ENCODE measurements at places on chromosomes 6 and 20.

- DNase-seq = no peak
Measured at GRCh38 chr6:162709431-162709830, 18.1 kb downstream of the PRKN start.

DNA sequence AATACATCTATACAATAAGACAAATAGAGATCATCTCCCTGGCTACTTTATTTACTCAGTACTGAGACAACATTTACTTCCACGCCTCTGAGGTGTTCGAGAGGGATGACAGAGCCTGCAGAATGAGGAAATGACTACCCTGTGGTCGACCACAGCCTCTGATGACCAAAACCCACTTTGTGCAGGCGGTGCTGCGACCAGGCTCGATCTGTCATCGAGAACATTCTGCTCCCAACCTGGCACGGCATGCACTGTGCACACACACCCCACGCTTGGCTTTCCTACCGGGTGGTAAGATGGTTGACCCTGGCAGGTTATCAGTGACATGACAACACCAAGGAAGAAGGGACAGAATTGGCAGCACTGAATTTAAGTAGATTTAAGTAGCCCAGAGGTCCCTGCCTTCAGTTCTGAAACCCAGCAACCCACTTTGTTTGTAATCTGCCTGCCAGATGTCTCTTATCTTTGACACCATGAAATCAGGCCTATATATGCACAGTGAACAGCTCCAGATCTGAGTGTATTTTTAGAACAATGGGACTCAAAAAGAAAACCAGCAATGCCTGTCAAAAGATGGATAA, 42.6 kb downstream of the TTI1 start:
- no peak for DNase-seq

GRCh38 chr6:154648188-154648887, 84.9 kb upstream of the SCAF8 start:
- no peak for DNase-seq

DNA sequence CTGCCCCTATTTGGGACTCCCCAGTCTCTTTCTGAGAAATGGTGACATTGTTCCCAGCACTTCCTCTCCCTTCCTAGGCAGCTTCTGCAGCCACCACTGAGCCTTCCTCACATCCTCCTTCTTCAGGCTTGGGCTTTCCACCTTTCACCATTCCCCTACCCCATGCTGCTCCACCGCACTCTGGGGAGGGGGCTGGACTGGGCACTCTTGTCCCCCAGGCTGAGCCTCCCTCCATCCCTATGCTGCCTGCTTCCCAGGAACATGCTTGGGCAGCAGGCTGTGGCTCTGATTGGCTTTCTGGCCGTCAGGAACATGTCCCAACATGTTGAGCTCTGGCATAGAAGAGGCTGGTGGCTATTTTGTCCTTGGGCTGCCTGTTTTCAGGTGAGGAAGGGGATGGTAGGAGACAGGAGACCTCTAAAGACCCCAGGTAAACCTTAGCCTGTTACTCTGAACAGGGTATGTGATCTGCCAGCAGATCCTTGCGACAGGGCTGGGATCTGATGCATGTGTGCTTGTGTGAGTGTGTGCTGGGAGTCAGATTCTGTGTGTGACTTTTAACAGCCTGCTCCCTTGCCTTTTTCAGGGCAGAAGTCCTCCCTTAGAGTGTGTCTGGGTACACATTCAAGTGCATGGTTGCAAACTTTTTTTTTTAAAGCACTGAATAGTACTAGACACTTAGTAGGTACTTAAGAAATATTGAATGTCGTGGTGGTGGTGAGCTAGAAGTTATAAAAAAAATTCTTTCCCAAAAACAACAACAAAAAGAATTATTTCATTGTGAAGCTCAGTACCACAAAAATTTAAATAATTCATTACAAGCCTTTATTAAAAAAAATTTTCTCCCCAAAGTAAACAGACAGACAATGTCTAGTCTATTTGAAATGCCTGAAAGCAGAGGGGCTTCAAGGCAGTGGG, 2.1 kb upstream of the CDKN1A start:
- DNase-seq = peak; percentile 60

DNA sequence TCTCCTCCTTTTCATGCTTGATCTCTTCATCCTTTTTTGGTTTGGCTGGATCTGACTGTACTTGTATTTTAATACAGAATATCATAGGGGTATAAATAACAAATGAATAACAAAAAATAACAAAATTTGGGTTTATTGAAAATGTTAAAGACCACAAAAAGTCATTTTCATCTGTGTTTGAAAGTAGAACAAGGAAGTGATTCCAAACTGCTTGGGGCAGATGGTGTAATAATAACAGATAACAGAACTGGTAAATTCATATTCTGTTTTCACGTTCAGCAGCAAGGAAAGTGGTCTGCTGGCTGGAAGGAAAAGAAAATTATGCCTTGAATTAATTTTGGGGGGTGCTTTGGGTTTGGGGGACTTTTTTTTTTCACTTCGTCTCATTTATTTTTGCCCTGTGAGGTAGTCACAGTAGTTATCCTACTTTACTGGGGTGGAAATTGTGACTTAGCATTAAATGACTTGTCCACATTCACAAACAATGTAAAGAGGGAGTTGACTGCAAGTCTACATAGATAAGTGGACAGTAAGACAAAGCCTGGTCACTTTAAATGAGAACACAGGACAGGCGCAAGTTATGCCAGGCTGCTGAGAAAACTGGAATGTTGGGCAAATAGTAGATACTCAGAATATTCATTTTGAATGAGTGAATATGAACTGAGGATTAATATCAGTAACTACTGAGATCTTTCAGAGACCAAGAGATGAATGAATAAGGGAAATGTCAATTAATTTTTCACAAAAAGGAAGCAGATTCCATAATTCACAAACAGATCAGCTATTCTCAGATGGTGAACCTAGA, 193.9 kb upstream of the CITED2 start:
- no peak for DNase-seq

DNA sequence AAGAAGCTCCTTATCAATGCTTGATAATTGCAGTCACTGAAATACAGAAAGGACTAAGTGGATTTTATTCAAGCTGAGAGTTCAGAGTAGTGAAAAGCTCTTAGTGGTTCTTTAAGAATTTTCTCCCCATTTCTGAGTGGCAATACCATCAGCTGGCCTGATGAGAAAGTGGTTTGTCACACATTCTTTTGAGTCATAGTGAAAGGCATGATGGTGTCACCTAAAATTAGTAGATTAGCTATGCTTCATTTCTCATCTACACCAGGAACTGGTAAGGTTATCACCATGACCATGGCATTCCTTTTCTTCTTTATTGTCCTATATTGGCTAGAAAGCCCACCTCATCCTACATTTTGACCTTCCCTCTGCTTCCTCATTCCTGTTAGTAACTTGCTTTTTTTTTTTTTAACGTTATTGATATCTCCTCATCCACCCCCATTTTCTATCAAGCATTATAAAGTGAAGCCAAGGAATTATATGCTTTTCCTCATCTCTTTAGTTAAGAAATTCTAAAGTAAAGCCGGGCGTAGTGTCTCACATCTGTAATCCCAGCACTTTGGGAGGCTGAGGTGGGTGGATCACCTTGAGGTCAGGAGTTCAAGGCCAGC, 67.4 kb upstream of the LOC128125822 start:
- DNase-seq = no peak

DNA sequence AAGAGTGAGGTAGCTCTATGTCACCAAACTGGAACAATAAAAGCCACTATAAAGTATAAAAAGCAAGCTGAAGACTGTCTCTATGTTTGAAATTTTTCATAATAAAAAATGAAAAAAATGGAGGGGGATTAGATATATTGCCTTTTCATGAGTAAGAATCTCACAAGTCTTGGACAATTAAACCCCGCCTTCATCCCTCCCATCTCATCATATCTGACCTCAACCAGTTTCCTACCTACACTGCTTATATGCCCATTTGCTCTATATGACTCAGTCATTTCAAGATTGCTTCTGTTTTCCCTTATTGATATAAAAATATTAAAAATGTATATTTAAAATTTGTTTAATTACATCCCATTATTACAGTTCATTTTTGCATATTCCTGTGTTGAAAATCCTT, 2.9 kb upstream of the TRIM39 start:
- DNase-seq = no peak

GRCh38 chr6:39923861-39924260, 10.4 kb downstream of the MOCS1 start:
- peak; percentile 75 for DNase-seq

- DNase-seq = no peak
Measured at GRCh38 chr6:147662646-147663045, 154.2 kb downstream of the SAMD5 start.

DNA sequence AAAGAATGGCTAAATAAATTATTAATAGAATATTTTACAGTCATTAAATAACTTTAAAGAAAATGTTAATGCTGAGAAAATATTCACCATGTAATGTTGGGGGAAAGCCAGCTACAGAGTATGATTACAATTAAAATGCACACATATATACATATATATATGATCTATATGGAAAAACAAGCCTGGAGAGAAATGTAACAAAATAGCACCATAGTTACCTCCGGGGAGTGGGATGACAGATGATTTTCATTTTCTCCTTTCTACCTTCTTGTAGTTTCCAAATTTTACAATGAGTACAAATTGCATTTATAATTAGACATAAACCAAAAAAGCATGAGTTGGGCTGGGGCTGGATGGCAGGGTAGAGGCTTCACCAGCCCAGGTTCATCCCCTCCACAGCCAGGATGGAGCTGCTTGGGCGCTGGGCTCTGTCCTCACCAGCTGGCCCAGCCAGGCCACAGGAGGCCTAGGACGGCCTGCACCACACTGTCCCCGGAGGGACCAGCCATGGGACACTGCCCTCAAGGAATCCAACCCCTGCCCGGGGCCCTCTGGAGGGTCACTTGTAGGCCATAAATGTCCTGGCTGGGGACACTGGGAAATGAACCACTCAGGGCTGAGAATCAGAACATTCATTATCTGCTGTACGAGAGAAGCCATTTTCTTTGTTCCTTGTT, 10.3 kb downstream of the C20orf203 start:
- no peak for DNase-seq

DNA sequence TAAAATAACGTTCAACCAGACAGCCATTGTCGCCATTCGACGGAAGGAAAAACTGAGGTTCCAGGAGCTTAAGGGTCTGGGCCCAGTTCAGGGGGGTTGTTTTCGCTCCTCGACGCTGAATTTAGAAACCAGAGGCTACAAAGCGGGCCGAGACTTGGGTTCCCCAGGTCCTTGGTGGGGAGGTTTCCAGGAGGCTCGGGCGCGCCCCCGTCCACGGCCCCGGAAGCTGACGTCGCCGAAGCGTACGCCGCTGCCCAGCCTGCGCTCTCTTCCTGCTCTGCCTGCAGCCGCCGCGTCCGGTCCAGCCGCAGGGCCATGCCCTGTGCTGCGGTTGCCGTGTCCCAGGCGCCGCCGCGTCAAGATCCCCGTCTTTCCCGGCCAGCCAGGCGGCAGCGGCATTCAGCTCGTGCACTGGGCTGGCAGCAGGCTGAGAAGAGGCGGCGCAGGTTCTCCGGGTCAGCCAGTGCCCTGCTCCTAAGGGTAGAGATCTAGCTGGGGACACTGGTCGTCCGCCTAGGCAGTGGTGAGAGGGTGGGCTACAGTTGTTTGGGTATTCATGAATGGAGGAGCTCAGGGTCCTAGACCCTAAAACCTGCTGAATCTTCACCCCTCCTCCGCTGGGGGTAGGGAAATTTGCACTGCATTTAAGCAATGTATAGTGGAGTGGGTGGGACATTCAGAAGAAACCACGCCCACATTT, 901 bp upstream of the TRIM26 start:
- DNase-seq = peak; percentile 66

DNA sequence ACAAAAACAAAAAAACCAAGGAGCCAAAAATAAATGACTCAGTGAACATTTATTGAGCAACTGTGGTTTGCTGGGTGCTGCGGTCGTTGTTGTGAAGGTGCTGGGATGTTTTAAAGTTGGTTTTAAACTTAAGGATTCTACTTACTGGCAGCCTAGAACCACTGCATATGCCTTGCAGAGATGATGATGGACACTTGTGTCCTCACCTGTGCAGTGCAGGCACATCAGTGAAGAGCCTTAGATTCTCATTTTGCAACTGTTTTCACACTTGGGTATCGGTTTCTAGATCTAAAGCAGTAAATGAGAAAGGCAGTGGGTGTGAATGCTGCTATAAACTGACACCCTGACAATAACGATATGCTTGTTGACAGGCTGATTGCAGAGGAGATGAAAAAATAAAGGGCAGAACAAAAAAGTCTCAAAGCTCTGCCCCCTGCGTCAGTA, 68.8 kb downstream of the UTRN start:
- no peak for DNase-seq

- DNase-seq = no peak
Measured at GRCh38 chr20:21381619-21382018, 15.7 kb downstream of the NKX2-4 start.

GRCh38 chr20:30610029-30610693, 647.3 kb upstream of the DEFB115 start:
- no peak for DNase-seq

DNA sequence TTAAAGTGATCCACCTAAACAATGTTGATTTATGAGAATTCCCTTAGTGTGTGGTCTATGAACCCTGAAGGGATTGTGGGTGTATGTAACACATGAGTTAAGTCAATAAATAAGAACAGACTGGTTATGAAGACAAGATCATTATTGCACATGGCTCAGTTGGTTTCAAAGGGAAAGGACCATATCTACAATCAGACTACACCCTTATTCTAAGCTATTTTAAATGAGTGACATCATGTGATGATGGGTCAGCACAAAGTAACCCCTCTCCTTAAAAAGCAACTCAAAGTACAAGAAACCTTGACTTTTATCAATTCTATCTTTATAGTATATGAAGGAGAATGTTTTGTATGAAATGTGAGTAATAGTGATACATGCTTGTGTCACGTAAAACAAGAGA, 15.3 kb upstream of the ZSCAN23 start:
- DNase-seq = no peak

DNA sequence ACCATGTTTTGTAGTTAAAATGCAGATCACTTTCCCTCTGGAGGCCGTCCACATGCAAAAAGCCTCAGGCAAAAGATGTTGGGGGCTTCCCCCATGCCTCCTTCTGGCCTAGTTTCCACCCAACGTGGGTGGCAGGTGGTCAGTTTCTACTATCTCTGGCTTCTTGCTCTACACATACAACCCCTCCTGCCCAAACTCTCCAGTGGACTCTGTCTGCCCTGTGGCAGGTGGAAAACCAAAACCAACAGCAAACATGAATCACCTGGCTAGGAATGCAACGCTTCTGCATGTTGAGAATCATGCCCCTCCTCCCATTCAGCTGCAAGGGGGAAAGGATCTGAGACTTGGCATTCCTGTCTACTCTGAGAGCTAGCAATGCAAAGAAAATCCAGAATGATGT, 94.8 kb downstream of the MBOAT1 start:
- no peak for DNase-seq

All from NCI-H345 (cell line).